ENCODE measurements at places on chromosomes 13 and 19.

- peak; percentile 53 for DNase-seq
Measured at GRCh38 chr13:33349986-33350826, 64.7 kb upstream of the STARD13 start.

- DNase-seq = no peak
Measured at GRCh38 chr19:22144394-22144793, 52.4 kb downstream of the ZNF676 start.

GRCh38 chr19:23378948-23379347 lies 16.3 kb downstream of the ZNF91 start:
- DNase-seq = no peak

DNA sequence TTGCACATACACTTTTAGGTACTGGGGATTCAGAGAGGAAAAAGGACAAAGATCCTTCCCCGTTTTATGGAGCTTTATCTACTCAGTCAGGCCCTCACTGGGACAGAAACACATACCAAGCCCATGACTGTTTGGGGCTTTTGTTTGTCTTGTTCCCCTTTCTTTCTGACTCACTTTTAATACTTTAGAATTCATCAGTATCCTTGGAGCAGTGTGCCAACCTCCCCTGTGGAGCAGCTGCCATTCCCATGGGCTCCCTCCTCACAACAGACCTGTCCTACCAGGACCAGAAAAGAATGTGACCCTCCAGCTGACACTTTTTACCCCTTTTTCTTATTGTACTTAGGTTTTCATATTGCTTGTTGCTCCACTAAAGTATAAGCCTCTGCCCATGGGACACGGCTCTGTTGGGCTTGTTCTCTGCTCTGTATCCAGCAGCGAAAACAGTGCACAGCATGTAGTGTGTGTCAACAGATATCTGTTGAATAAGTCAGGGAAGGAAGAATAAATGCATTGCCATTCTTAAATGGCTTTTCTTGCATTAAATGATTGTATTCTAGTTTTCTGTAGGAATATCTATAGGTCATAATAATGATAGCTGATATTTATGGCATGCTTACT lies 431.1 kb downstream of the EFNB2 start:
- DNase-seq = no peak

DNA sequence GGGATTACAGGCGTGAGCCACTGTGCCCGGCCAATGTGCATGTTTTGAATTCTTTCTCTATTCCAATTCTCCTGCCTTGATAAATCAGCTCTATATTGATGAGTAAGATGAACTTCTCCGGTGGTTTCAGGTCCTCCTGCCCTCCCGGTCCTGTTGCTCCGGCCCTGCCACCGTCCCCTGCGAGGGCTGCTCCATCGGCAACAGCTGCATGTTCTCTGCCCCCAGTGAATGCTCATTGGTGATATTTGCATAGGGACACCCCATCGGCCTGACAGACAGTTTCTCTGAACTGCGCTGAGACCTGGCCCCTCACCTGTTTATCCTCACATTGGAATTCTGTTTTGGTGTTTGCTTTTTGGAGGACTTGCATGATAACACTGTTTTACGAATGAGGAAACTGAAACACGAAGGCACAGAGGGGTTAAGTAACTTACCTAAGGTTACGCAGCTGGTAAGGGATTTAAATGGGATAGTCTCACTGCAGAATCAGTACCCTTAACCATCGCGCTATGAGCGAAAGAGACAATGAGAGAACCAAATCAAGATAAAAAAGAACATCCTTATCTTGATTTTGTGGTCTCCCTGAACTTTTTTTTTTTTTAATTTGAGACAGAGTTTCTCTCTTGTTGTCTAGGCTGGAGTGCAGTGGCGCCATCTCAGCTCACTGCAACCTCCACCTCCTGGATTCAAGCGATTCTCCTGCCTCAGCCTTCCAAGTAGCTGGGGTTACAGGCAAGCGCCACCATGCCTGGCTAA lies 32.2 kb downstream of the ZNF557 start:
- no peak for DNase-seq

- no peak for DNase-seq
Measured at GRCh38 chr13:77143431-77143830, 116.5 kb upstream of the FBXL3 start.

DNA sequence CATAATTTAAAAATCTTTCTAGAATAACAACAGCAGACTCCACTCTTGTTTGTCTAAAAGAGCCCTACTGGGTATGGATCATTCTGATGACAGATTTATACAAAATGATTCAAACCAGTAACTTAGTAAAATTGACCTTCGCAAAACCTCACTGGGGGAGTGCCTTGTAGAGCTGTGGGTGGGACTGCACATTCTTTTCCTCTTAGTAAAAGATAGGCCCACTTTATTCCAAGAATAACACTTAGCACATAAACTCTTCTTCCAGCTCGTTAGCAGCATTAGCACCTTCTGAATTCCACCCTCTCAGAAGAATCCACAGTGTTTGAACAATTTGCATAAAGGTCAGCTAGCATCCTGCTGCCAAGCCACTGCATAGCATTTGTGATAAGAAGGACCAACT lies 106.8 kb downstream of the STOML3 start:
- no peak for DNase-seq

DNA sequence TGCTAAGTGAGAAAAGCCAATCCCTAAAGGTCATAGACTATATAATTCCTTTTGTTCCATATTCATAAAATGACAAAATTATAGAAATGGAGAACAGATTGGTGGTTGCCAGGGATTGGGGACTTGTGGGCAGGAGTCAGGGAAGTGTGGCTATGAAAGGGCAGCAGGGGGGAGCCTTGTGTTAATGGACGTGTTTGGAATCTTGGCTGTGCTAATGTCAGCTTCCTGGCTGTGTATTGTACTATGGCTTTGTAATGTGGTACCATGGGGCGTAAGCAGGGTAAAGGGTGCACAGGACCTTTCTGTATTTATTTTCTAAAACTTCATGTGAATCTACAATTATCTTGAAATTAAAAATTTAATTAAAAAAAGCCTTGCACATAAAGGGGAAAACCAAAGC lies 248.5 kb downstream of the UQCRFS1 start:
- no peak for DNase-seq

DNA sequence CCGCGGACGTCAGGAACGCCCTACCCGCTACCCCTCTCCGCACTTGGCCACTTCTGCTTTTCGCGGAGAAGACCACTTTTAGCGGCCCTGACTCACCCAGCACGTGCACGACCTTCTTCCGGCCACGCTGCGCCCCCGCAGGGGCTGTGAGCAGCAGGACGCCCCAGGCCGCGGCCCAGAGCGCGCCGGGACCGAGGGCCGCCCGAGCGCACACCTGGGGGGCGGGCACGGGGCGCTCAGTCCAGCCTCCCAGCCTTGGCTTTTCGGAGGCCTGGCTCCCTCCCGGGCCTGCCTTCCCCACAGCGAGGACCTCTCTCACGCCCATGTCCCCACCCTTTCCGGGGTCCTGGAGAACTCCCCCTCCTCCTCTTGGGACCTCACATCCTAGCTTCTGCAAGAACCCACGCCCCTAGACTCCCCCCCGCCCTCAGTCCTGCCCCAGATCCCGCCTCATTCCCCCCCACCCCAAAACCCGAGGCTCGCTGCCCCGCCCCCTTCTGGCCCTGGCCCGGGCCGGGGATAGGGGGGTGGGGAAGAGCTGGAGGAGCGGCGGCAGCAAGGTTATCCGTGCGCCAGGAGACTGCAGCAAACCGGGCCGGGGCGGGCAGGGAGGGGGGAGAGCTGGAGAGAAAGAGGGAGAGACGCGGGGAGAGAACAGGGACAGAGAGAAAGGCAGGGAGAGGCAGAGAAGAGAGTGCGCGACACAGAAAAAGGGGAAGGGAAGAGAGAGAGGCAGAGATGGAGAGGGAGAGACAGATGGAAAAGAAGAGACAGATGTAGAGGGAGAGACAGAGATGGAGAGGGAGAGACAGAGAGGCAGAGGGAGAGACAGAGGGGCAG lies 11.5 kb downstream of the TM6SF2 start:
- DNase-seq = peak; percentile 61

GRCh38 chr19:35009424-35010415 lies 9.6 kb downstream of the GRAMD1A start:
- no peak for DNase-seq

GRCh38 chr13:33070713-33071112 lies 54.5 kb downstream of the KL start:
- DNase-seq = no peak

DNA sequence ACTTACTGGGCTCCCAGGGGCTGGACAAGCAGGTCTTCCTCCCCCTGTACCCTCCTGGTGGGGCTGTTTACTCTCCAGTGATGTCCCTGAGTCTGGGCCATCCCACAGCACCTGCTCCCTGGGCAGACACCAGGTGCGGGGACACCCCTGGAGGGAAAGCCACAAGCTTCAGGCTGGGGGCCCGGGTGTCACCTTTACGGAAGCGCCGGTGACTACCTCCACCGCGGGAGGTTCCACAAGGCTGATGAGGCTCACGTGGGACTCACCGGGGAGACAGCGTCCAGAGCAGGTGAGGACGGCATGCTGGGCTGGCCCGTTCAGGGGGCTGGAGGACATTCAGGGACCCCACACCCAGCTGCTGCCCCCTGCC lies 24.9 kb downstream of the NFILZ start:
- no peak for DNase-seq

DNA sequence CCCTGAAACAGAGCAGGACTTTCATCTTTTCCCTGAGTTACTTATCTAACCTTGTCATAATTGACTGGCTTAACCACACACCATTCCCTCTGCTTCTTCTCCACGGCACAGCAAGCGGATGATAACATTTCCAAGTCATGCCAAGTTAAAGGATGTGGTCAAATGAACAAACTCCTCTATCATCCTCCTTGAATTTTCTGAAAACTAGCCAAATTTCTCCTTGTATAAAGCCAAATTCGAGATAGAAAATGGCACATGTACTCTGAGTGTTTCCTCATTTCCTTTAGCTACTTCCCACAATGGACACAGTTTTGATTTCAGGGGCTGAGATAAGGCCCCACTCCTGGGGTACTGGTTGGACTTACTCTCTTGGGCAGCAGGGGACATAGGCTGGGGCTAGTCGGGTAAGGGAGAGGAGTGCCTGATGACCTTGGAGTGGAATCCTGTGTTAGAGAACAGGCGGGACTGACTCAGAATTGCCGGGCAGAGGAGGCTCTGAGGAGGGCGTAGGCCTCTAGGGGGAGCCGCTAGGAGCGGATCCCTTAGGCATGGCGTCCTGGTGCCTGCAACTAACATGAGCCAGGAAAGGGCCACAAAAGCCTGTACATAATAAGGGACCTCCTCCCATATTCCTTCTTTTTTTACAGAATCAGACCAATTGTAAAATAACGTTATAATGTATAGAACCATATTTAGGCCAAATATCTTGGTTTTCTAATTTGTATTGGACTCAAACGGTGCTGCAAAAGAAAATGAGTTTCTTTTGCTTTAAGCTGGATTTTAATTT lies 20.3 kb upstream of the TMTC4 start:
- no peak for DNase-seq

GRCh38 chr13:113887700-113888201 lies 23.9 kb upstream of the GAS6 start:
- DNase-seq = no peak

DNA sequence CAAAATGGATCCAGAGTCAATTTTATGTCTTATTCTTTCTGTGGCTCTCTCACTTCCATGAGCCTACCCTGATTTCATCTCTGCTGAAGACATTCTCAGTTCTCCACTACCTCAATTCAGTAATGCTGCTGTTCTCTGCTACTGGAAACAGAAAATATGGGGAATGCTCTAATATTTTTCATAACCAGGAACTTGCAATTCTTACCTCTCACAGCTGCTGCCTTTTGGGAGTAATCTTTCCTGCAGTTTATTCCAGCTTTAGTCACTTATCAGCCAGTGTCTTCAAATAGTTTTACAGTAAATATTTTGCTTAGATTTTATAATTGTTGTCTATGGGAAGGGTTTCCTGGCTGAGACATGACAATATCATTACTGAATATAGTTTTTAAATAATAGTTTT lies 145.1 kb upstream of the UFM1 start:
- no peak for DNase-seq

- no peak for DNase-seq
Measured at GRCh38 chr13:108968566-108968965, 339.2 kb downstream of the MYO16 start.

- DNase-seq = no peak
Measured at GRCh38 chr13:27077451-27077850, 94.2 kb downstream of the USP12 start.

- no peak for DNase-seq
Measured at GRCh38 chr19:8085598-8086408, 33.2 kb downstream of the CCL25 start.

DNA sequence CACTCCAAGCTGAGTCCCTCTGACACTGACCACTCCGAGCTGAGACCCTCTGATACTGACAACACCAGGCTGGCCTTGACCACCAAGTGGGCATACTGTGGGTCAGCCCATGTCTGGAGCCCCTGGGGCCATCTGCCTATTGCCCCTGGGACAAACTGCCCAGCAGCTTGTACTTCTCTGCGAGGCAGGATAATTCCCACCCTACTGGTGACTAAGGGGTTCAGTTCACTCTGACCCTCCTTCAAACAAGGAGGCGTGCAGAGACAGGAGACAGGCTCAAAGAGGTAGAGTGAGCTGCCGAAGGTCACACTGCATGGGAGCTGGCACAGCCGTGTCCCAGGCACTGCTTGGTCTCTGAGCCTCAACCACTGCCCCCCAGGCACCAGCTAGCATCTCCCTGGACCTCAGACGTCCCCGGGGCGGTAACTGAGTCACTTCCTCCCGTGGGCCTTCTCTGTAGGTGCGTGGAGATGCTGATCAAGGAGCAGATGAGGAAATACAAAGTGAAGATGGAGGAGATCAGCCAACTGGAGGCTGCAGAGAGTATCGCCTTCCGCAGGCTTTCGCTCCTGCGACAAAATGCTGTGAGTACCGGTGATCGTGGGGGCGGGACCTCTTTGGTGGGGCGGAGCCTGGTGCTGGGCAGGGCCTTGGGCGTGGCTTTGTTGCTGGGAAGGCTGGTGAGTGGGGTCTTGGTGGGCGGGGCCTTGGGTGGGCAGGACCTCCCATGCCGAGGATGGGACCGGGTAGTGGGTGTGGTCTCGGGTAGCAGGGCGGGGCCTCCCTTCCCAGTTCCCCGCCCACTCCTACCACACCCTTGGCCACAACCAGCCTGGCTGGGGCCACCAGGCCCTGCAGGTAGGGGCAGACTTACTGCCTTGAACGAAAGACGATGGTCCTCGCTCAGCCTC lies 5.8 kb upstream of the USE1 start:
- peak; percentile 79 for DNase-seq

- DNase-seq = no peak
Measured at GRCh38 chr19:41025871-41026270, 34.8 kb downstream of the CYP2B6 start.

Measured in GM20000 (cell line).